ENCODE measurements at places on chromosomes 13 and 19.

- DNase-seq, result no peak
These were observed 279.5 kb upstream of the PCDH20 start for GRCh38 chr13:61695147-61695546.

GRCh38 chr19:32287811-32288227 lies 57.6 kb upstream of the ZNF507 start:
- peak; percentile 66 for DNase-seq

DNA sequence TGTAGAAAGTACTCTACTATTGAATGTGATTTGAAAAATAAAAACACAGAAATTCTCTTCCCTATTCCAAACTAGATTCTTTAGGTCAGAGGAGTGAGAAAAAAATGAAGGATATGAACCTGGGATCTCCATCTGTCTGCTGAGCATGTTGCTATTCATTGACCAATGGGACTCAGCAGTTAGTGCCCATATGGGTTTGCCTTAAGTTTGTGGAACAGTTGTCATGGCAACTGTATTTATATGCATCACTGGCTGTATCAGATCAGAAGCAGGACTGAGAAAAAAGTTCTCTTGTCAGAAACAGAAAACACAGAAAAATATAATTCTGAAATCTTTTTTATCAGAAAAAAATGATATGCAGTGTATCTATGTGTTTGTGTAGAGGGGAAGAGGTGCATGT lies 73.3 kb upstream of the ATXN8OS start:
- DNase-seq, result no peak

DNA sequence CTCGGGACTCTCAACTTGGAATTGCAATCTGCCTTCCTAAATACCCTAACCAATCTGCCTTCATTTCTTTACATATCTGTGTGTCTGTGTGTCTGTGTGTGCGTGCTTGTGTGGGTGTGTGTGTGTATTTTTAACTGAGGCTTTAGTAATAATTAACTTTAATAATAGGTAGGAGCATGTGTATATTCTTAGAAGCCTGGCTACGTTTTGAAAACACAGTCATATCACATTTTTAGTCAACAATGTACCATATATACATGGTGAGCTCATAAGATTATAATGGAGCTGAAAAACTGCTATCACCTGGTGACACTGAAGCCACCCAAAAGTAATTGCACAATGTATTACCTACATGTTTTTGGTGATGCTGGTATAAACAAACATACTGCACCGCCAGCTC lies 65.4 kb upstream of the ATXN8OS start:
- no peak for DNase-seq

- no peak for DNase-seq
These were observed 469 bp downstream of the ABHD17A start for GRCh38 chr19:1884719-1885334.

DNA sequence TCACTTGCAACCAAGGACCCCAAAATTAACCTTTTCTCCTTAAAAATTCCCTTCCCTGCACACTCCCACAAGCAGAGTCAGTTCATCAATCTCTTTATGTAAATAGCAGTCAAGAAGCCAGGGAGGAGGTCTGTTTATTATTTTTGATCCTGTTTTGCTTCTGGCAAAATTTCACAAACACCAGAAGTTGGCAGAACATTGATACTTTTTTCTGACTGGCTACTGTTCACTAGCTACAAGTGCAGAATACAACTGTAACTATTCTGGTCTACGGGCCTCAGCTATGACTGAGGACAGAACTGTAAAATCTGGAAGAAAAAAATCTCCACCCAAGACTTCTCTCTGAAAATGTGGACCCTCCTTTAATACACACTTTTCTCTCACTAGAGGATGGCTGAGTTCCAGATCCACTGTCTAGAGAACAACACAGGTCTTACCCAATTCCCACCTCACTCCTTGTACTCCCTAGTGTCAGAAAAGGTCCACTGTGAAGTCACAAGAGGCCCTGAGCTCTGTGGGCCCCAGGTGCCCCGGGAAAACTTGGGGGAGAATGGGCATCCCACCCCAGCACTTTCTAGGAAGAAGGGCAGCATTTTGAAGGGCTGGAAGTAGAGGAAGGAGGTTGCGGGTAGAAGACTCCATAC lies 14.5 kb downstream of the STARD13 start:
- no peak for DNase-seq

DNA sequence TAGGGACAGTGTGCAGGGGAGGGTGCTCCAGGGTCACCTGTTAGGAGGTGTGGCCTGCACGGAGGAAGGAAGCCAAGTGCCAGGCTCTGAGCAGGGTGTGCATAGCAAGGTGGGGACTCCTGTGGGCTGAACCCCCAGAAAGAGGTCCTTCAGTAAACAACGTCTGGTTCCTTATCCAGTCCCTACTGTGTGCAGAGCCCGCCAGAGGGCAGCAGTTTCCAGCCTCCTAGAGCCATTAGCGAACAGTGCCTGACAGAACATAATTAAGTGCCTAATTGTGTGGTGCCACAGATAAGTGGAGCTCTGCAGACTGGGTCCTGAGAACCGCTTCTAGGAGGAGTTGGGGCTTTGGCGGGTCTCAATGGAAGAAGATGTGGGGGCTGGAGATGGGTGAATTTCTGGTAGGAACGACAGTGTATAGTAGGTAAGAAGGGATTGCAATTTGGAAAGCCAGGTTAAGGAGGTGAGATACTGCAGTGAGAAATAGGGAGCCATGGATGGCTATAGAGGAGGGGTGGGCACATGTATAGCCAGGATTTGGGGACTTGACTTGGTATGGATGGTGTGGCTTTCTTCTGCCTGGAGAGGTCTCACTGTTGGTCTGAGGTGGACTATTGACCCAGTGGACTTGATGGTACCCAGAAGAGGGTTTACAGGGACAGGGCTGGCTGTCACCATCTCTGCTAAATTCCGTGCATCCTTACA lies 323.1 kb downstream of the ZNF536 start:
- DNase-seq, result no peak

DNA sequence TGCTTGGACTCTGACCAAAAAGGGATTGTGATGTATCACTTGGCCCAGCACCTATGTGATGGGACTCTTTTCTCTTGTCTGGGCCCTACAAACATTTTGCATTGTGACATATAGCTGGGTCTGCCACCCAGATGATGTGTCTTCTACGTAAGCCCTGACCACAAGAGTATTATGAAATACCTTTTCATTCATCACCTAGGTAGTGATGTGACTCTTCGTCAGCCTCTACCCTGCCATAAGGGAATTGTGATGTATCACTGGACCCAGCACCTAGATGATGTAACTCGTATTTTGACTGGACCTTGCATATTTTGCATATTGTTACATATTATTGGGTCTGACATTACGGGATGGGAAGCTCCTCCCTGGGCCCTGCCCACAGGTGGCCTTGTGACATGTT lies 29.7 kb upstream of the ZNF681 start:
- no peak for DNase-seq

DNA sequence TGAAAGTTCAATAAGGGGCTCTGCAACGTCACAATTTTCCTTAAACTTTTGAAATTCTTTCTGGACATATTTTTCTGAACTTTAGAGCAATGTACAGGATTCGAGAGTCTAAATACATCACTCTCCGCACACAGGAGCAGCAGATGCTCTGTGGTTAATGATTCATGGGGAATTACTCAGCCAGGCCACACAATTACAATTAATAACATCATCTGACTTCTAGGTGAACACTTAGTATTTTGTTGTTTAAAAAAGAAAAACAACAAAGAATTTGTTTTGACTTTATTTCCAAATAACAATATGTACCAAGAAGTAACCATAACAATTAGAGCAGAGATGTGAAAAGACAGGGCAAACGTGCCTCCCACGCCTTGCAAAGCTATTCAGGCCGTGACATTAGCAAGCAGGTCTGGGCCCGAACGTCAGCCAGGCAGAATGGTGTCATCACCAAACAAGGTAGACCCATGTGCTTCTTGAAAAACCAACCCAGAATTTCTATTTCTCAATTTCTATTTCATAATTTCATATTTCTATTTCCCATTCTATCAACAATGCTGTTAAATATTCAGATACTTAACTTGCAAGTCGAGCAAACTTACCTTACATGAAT lies 236.3 kb downstream of the COL4A1 start:
- DNase-seq, result no peak

- no peak for DNase-seq
These were observed 10.3 kb upstream of the FUT5 start for GRCh38 chr19:5880604-5881078.

GRCh38 chr19:37077501-37077933 lies 716 bp upstream of the ZNF420 start:
- DNase-seq, result no peak

DNA sequence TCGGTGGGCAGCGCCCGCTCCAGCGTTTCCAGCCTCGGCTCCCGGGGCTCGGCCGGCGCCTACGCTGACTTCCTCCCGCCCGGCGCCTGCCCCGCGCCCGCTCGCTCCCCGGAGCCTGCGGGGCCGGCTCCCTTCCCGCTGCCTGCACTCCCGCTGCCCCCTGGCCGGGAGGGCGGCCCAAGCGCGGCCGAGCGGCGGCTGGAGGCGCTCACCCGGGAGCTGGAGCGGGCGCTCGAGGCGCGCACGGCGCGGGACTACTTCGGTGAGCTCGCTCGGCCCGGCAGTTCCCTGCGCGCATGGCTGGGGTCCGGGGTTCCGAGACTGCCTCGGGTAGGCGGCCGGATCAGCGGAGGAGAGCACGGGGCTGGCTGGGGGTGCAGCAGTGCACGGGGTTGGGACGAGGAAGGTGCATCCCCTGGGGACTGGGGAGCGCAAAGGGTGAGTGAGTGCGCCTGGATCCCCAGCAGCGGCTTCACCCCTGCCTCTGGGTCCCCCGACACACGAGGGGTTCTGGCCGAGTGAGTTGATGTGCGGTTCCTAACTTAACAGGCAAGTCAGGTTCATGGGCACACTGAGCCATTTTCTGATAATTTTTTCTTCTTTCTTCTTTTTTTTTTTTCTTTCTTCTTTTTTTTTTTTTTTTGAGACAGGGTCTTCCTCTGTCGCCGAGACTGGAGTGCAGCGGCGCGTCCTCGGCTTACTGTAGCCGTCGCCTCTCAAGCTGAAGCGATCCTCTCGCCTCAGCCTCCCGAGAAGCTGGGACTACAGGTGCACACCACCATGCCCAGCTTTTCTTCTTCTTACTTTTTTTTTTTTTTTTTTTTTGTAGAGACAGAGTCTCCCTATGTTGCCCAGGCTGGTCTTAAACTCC lies 1.1 kb downstream of the WTIP start:
- peak; percentile 27 for DNase-seq

DNA sequence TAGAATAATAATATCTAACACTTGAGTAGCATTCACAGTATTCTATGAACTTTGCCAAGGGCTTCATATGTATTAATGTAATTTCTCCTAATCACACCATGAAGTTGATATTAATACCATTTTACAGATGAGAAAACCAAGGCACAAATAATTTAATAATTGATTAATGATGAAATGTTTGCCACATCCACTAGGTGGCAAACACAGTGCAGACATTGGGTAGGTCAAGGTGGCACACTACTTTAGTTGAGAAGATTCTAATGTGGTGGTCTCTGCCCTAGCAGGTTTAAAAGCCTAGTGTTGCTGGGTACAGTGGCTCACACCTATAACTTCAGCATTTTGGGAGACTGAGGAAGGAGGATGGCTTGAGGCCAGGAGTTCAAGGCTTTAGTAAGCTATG lies 412.4 kb downstream of the SUCLA2 start:
- DNase-seq, result no peak

DNA sequence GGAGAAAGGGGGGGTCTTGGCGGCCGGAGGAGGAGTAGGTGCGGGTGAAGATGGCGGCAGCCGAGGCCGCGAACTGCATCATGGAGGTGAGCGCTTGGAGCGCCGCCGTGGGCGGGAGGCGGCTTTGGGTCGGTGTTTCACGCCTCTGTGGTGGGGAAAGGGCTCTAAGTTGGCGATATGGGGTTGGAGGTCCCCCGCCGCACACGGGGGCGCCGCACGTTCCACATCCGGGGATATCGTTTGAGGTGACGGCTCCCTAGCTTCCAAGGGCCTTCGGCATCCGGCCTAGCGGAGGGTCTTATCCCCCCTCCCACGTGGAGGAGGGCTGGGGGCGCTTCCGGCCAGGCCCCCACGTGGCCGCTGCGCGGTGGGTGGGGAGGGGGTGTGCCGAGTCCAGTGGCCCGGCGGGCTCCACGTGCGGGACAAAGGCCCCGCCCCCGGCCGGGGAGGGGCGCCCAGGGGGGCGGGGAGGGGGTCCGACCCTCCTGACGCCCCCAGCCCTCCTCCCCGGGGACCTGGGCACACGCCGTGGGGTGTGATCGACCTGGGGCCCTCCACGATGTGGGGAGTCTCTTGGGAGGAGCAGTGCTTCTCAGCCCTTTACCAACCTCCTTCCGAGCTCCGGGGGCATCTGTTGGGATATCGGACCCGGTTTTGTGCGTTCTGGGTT lies at the start of gene PRMT1:
Gene PRMT1, plus strand, starts transcription at position 41 of the 670 bp plus-strand sequence. Its CDS starts 10 bp downstream, at position 51.
- peak; percentile 57 for DNase-seq

- no peak for DNase-seq
These were observed 1264.6 kb downstream of the PCDH9 start for GRCh38 chr13:65965501-65965900.

GRCh38 chr19:47631681-47632446 lies 22.9 kb downstream of the BICRA start:
- DNase-seq, result no peak

GRCh38 chr13:73306688-73307087 lies 247.9 kb downstream of the KLF5 start:
- DNase-seq, result no peak

GRCh38 chr19:30437869-30438268 lies 65.7 kb downstream of the ZNF536 start:
- DNase-seq, result no peak

DNA sequence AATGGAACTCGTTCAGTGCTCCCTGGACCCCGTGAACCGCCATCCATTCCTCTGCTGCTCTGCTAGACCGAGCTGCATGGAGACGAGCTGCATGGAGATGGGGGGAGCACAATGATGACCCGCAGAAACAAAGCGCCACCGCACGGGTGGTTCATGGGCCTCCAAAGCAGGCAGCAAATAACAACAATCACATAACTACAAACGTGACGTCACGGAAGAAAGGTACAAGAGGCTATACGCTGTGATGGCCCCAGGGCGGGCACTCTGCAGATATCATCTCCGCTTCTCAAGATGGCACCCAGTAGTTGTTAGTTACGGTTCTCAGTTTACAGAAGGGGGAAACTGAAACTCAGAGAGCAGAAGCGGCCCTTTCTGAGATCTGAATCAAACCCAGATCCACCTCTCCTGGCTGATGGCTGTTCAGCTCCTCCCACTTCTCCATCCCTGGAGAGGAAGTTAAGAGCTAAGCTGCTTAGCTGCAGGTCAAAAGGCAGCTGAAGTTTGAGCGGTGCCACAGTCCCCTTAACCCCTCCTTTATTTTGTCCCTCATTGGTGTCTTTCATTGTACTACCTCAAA lies 1.7 kb downstream of the ATP13A1 start:
- DNase-seq, result peak; percentile 5

- no peak for DNase-seq
These were observed 4.2 kb upstream of the PLAUR start for GRCh38 chr19:43674183-43674582.

GRCh38 chr19:2394054-2394441 lies 33.3 kb downstream of the TIMM13 start:
- no peak for DNase-seq

DNA sequence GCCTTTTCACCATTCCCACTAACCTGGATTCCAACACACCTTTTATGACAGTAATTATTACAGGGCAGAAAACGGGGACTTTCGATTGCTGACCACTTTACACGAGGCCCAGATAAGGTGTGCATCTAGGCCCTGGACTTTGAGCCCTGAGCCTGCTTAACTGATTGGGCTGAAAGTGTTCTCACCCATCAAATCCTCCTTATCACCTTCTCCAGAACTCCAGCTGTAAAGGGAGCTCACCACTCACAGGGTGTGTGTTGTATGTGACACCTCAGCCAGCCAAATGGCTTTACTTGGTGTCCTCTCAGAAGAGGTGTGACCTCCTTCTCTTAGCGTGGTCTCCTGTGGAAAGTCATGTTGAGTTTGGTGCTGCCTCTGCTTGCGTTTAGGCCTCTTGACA lies 36.5 kb downstream of the SIPA1L3 start:
- no peak for DNase-seq

All from HEK293T (cell line).